ENCODE measurements at places on chromosomes 4 and X. TPM values are rescaled to one million over a fixed set of nuclear protein-coding genes. Genes with fewer than 3 reads are reported as not detected.

DNA sequence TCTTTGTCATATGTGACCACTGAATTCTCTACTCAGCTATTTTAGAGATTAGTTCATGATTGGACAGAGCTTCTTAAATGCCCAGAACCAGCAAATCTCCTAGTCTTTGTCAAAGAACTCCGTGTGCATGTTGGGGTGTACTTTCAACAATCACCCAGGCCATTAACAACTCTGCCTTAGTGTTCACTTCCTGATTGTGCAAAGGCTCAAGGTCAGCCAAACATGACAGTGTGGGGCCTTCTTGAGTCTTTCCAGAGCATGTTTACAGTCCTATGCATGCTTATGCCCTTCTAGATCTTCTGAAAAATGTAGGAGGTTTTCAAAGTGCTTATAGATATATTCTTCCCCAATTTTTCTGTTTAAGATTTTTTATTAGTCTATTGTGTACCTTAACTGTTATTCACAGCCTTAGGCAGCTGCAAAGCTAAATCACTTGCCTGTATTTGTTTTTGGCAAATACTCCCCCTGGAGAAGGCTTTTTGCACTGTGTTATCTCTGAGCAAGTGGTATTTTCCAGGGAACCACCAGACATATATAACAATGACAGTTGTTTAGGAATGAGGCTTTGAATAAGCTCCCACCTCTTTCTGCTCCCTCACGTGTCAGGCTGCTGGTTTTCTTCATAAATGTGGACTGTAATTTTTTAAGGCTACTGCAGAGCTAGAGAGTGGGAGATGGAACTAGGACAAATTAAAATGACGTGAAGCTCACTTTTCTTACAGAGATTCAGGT, 24.0 kb upstream of the DRP2 start:
- DNase-seq, result no peak

- no peak for DNase-seq
Observed at GRCh38 chr4:71415491-71415890, 76.7 kb downstream of the SLC4A4 start.

SLC10A7 gene
- 6.1 TPM for total RNA-seq

CLDN22 gene
- not detected for total RNA-seq

DNA sequence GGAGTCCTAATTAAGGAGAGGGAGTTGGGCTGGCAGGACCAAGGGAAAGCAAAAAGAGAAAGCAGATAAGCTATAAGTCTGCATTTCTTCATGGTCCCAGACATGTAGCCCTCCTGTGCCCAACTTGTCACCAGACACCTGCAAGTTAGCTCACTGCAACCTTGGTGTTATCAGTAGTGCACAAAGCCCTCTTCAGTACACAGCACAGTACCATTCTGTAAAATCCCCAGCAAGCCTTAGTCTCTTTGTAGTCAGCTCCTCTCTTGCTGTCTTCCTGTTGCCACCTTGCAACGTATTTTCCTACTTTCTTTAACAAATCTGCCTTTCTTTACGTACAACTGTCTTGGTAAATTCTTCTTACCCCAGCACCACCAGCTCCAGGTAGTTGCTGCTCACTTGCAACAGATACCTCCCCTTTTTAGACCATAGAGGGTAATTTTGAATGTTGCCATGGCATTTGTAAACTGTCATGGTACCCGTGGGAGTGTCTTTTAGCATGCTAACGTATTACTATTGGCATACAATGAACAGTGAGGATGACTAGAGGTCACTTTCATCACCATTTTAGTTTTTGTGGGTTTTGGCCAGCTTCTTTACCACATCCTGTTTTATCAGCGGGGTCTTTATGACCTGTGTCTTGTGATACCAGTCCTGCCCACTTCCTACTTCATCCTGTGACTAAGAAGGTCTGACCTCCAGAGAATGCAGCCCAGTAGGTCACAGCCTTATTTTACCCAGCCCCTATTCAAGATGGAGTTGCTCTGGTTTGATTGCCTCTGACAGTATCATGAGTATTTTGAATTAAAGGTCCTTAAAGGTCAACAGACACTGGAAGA, 28.3 kb upstream of the AP1S2 start:
- no peak for DNase-seq

DNA sequence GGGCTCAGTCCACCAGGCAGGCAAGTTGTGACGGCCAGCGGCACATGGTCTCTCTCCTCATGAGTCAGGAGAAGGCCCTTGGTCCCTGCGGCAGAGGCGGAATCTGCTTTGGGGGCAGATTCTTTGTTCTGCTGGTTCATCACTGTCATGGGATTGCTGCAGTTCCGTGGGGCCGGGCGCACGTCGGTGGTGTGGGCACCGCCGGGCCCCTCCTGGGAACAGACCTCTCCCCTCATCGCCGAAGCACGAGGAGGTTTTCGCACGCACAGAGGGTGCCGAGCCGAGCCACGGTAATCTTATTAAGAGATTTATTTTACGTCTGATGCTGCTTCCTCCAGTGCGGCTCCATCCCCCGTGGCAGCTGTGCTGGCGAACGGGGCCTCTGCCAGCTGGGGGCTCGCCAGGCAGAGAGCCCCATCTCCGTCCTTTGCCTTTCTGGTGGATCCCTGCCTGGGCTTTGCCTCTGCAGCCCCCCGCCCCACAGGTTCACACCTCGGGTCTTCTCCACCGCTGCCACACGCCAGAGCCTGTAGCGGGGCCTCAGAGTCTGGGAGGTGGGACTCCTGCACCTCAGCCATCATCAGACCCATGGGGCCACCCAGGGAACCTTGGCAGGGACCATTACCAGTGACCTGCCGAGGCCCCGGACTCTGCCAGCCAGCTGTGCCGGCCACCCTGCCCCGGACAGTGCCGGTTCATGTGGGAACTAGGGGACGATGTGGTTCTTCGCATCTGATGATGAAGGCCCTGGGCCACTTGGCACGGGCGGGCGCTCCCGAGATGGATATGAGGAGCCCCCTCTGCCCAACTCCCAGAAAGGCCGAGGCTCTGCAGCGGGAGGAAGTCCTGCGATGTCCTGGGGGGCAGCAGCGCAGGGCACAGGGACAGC, 86.7 kb upstream of the NKX1-1 start:
- DNase-seq, result peak; percentile 60

GAGE12J gene
- not detected for total RNA-seq

F8A3 gene
- total RNA-seq, result 0.10 TPM

PCDH19 gene
- 2.4 TPM for total RNA-seq

DNA sequence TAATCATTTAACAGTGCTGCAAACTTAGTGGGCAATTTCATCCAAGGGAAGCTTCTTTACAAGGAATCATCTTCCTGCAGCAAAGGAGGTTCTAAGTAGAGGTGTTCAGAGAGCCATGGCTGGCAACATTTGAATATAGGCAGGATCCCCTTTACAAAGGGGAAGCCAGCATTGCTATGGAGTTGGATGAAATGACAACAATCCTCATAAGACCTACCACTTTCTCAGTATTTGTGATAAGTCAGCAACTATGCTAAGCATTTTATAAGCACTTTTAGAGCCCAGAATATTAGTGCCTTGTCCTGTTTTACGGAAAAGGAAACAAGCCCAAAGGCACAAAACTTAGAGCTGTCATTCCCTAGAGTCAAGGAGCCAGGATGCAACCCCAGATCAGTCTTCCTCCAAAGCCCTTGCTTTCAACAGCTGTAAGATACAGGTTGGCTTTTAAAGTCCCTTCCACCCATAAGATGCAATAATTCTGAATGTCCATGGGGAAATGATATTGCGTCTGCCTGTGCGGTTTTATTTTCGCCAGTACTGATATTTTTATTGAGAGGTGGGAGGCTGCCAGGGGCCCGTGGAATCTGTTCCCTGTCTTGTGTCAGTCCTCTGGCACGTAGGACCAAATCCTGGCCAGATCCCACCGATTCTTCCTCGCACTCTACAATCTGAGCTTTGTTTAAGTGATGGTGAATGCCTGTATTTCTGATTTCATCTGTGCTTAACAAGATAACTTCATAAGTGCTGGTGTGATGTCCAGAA, 59.1 kb downstream of the SMIM20 start:
- no peak for DNase-seq

DNA sequence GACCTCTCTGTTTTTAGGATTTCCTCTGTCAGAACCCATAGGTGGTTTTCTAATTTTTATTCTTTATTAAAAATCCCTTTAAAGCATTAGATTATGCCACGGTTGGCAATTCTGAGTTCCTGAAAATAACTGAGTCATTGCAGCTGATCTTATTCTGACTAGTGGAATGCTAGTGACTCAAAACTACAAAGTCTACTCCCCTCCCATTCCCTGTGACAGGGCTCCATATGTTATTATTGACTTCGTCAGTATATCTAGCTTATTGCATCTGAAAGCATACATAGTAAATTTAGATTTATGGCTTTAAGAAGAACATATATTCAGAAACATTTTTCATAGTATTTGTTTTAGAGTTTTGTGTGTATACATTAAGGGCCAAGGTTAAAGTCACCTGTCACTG, 38.5 kb downstream of the HERC3 start:
- DNase-seq, result no peak

F9 gene
- total RNA-seq, result not detected

- DNase-seq, result no peak
Observed at GRCh38 chr4:57061395-57061794, 48.8 kb downstream of the IGFBP7 start.

GRCh38 chr4:147971116-147971515, 239.2 kb downstream of the ARHGAP10 start:
- DNase-seq, result no peak

- DNase-seq, result no peak
Observed at GRCh38 chr4:1344696-1345095, 2.3 kb upstream of the UVSSA start.

GRPR gene
- 3.9 TPM for total RNA-seq

- no peak for DNase-seq
Observed at GRCh38 chr4:175789647-175790046, 22.4 kb downstream of the GPM6A start.

GRCh38 chrX:16039363-16039762, 84.0 kb upstream of the GRPR start:
- DNase-seq, result no peak

DNA sequence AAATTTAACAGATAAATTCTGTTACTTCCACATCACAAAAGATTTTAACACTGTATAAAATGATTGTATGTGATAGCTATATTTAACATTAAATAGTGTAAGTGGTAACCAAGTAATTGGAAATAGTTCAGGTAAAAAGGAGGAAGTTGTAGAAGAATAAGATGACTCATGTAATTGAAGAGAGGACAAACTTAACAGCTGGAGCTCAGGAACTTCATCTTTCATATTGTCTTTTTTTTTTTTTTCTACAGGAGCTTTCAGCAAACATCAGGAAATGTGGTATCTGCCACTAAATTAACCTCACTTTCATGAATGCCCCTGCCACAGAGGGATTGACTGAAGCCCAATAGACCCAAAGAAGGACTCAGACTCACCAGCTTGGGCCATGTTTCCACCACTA, 188.4 kb upstream of the VEGFC start:
- DNase-seq, result no peak

- no peak for DNase-seq
Observed at GRCh38 chr4:119736559-119736958, 108.0 kb upstream of the PDE5A start.

DNA sequence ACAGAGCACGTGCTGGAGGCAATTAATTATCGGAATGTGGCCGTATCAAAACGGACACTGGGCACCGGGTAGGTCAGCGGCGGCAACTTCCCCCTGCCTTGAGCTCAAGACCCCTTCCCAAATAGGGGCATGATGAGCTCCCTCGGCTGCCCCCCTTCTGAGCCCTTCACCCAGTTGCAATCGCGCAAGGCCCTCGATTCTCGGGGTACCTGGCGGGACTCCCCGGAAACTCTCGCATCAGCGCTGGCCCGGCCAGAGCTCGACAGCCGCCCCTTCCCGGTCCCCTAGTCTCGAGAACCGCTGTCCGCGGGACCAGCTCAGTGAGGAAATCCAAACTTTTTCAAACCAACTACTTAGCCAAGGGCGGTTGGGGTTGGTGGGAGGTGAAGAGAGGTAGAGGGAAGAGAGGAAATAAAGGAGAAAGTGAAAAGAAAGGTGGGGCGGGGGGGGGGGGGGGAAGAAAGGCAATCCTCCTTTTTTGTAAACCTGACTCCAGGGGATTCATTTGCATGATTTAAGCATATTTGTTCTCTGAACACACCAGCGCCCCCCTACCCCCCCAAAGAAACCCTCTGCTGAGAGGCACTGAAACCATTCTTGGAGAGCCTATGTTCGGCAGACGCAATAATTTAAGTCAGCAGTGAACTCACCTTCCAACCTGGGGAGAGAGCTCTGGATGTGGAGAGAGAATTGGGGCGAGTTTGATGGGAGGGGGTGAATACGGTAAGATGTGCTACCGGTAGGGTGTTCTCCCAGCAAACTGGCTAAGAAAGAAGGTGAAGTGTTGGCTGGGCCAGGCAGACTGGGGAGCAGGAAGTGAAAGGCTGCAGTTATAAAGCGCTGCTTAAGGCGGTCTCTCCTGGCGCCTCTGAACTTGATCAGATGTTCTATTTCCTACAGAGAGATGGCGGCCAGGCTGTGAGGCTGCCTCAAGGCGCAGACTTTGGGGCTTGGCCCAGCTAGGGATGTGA, 2.0 kb upstream of the ZIC3 start:
- DNase-seq, result peak; percentile 83

DNA sequence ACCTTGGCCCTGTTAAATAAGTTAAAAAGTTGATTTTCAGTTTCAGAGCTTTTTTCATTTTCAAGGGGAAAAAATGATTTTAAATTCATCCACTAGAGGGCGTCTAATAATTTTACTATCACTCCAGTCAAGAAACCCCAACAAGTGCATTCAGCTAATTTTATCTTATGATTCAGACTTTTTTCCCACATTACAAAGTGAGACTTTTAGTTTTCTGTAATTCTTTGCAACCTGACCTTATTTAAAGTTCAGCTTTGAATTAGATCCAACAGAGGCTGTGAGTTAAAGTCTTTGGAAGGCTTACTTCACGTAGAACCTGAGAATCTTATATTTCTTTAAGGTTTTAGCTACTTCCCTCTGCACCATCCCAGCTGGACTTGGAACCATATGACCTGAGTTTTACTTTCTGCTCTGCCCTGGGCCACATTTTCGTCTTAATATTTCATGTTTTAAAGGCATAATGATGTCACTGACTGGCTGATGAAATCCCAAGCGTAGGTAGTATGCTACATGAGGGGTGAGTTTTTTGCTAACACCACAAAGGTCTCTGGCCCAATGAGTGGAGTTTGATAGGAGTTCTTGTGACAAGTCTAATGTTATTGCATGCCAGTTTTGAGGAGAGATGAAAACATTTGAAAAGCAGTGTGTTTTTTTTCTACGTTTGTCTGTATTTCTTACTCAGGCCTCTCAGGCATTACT, 7.2 kb downstream of the GNRHR start:
- no peak for DNase-seq

ERCC6L gene
- 9.6 TPM for total RNA-seq

AKAP14 gene
- total RNA-seq, result not detected

GRCh38 chr4:96145601-96146000, 305.7 kb downstream of the PDHA2 start:
- DNase-seq, result no peak

CSN1S1 gene
- total RNA-seq, result not detected

DNA sequence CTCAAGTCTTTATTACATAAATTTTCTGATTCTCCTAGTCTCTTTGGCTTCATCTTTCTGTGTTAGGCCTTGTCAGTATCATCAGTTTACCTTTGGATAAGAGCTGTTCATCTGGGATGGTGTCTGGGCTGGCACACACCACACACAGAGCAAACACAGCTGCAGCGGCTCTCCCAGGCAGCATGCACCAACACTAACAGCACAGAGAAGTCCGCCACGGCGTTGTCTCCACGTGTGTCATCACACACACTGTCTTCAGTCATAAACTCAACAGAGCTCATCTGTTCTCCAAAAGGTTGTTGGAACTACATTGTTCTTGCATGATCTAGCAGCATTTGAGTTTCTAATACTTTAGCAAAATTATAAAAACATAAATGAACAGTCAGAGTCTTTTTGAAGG, 851.9 kb upstream of the FRG1 start:
- DNase-seq, result no peak

EIF2S3 gene
- total RNA-seq, result 499 TPM
